Naive thymus-derived CD4-positive, alpha-beta T cell (primary cell): ENCODE measurements at places on chromosomes 6 and 20. TPM values are rescaled to one million over a fixed set of nuclear protein-coding genes. Genes with fewer than 3 reads are reported as not detected.

CLPSL1 gene
- not detected for polyA plus RNA-seq

OR2J3 gene
- not detected for polyA plus RNA-seq

NRSN2 gene
- 1.3 TPM for polyA plus RNA-seq

DHX16 gene
- polyA plus RNA-seq, result 38.3 TPM

DNA sequence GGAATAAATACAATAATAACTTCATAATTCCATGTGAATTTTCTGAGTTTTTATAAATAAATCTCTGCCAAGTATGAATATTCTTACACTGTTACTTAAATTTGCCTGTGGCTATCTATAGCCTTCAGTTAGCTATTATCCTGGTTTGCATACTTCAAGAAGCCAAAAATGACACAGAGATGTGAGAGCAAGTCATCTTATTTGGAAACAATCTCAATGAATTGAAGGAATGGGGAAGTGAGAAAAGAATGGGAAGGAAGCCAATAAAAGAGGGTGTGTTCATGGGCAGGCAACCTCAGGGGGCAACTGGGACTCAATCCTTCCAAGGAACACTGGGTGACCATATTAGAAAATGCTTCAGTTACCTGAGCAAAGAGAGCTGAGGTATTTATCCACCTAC lies 9.9 kb downstream of the HAO1 start:
- no peaks in the 10 kb centered on the region for H3K4me1 ChIP-seq
- H3K27ac ChIP-seq, result no peak overlapping the region
- H3K36me3 ChIP-seq, result no peaks in the 10 kb centered on the region
- H3K4me3 ChIP-seq, result no peak overlapping the region
- no peak for DNase-seq

DNA sequence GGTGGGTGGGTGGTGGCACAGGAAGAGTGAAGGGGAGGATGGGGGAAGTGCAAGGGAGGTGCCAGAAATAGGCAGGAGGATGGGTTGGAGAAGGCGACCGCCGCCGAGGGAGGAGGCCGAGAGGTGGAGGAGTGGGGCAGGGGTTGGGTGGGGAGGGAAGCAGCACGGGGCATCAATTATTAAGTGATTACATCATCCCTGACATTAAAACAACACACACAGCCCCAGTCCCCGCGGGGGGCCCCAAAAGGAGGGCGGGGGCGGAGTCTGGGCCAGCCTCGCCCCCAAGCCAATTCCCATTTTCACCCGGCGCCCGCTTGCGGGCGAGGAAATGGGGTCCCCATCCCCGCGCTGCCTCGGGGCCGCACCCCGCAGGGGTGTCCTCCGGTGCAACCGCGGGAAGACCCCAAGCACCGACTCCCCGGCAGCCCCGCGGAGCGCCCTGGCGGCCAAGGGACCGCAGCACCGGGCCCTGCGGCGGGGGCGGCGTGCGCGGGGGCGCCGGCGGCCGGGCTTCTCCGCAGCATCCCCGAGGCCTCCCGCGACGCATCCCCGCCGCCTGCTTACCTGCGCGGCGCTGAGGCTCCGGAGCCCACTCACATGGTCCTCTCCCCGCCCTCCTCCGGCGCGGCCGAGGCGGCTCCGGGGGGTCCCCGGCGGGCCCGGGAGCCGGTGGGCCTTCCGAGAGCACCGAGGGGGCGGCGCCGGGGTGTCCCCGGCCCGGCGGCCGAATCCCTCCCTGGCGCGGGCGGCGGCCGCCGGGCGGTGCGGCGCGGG lies 663 bp downstream of the FYN start:
- H3K27me3 ChIP-seq, result no peaks in the 10 kb centered on the region
- peaks cover 42% of the 10 kb centered on the region for H3K4me1 ChIP-seq
- peaks cover 6% of the 10 kb centered on the region for H3K36me3 ChIP-seq
- peak overlapping the region; percentile 86 for H3K27ac ChIP-seq

GRCh38 chr20:24772667-24773066 lies 176.4 kb upstream of the CST7 start:
- DNase-seq, result no peak
- H3K4me3 ChIP-seq, result no peak overlapping the region
- H3K27ac ChIP-seq, result no peak overlapping the region
- H3K4me1 ChIP-seq, result no peaks in the 10 kb centered on the region

GRCh38 chr6:170107606-170108222 lies 183.2 kb downstream of the DLL1 start:
- no peak overlapping the region for H3K4me3 ChIP-seq
- H3K27me3 ChIP-seq, result no peaks in the 10 kb centered on the region
- no peaks in the 10 kb centered on the region for H3K36me3 ChIP-seq

DNA sequence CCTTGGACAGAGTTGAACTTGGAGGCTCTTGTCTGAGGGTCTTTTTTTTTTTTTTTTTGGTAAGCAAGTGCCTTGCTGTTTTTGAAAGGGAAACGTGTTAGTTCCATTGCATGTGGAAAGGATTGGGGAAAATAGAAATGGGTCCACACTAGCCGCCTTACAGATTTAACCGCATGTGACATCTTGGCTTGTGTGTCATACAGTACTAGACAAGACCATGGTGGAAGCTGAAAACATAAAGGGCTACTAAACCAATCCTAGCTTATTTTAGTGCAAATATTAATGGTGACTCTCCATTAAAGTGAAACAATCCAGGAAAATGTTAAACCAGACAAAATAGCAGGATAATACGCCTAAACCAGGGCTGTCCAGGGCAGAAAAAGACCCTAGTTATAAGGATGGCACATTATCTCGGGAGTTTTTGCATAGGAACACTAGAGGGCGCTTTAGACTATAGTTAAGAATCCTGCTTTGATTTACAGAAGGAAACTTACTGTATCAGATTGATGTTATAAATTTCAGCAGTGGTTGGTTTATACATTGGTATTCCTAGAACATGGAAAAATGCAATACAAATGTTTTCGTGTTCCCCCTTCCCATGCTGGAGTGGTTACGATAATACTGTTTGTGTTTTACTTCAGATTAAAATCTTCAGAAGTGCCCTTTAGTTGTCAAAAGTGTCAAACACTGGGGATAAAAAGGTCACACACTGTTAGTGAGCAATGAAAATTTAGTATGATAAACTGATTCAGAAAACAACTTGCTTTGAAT lies 59.8 kb upstream of the DEK start:
- no peaks in the 10 kb centered on the region for H3K36me3 ChIP-seq
- DNase-seq, result no peak
- no peaks in the 10 kb centered on the region for H3K27me3 ChIP-seq
- H3K4me1 ChIP-seq, result no peaks in the 10 kb centered on the region
- H3K27ac ChIP-seq, result no peak overlapping the region
- H3K4me3 ChIP-seq, result no peak overlapping the region

DNA sequence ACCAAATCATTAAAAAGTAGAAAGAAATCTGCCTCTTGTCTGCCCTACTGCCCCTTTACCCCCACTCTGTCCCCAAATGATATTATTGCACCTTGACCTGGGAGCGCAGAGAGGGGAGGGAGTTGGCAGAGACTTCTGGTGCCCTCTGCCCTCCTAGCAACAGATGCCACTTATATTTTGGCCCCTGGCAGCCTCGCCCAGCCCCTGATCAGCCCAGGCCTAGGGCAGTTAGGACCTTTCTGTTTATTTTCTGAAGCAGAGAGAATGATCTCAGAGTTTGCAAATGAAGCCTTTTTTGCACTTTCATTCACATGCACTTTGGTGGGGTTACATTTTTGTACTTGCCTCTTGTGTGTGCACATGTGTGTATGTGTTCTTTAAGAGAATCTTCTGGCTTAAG lies 8.4 kb upstream of the SGK2 start:
- H3K4me1 ChIP-seq, result no peaks in the 10 kb centered on the region
- no peak overlapping the region for H3K4me3 ChIP-seq
- no peak for DNase-seq
- H3K27me3 ChIP-seq, result no peaks in the 10 kb centered on the region

DNA sequence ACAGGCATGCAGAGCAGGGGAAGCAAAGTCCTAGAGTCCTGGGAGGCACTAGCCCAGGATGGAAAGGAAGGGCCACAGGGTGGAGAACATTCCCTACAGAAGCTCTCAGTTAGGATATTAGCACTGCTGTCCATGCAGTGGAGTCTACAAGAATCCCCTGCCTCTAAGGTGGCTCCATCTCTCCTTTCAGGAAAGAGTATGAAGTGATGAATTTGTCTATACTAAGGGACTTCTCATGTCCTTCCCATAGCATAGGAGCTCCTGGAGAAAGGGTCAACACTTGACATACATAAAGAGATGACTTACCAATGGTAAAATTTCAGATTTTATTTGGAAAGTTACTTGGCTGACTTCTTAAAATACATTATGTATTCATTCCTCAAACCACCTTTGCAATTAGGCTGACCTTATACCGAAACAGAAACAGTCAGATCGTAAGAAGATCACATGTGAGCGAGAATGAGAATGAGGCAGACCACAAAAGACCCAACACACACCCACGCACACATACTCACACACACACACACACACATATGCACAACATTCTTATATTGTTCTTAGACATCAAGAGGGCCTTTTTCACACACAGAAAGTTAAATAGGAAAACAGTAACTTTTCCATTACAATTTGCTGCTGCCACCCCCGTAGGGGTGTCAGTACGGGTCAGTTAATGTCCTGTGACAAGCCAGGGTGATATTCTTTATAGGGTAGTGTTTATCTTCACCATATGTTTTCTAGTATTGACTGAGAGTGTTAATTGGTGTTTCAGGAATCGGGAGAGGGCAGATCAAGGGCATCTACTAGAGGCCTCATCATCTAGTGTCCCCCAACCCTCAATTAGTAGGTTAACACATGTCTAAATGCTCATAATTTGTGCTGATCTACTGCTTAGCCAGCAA lies 159.4 kb downstream of the FAXC start:
- no peaks in the 10 kb centered on the region for H3K36me3 ChIP-seq
- no peaks in the 10 kb centered on the region for H3K4me1 ChIP-seq
- DNase-seq, result no peak
- no peak overlapping the region for H3K27ac ChIP-seq

DNA sequence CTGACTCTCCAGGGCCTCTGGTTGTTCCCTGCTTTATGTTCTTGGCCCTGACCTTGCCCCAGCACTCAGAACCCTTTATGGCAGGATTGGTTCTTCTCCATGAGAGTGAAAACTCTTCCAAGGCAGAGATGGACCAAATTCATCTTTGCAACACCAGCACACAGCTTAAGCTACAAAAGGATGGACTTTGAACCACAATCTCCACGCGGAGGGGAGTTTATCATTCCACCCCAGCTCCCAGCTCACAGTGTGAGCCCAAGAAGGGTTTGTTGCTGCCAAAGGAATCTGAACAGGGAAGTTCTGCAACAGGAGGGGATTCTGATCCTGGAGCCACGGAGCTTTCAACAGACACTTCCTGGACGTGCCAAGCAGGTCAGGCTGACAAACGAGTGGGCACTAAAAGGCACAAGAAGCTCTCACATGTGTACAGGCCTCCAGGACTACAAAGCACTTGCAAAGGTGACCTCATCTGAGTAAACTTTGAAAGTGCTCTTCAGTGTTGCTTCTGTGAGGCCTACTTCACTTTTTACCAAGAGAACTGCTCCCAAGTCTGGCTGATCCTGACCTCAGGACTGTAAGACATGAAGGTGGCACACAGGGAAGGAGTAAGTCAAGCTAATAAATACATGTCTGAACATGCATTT lies 8.9 kb downstream of the FITM2 start:
- H3K4me3 ChIP-seq, result no peak overlapping the region
- H3K4me1 ChIP-seq, result no peaks in the 10 kb centered on the region
- no peak for DNase-seq

GRCh38 chr6:12725263-12725662 lies 8.7 kb downstream of the PHACTR1 start:
- no peaks in the 10 kb centered on the region for H3K27me3 ChIP-seq
- H3K27ac ChIP-seq, result no peak overlapping the region
- H3K36me3 ChIP-seq, result no peaks in the 10 kb centered on the region
- no peak for DNase-seq

DNA sequence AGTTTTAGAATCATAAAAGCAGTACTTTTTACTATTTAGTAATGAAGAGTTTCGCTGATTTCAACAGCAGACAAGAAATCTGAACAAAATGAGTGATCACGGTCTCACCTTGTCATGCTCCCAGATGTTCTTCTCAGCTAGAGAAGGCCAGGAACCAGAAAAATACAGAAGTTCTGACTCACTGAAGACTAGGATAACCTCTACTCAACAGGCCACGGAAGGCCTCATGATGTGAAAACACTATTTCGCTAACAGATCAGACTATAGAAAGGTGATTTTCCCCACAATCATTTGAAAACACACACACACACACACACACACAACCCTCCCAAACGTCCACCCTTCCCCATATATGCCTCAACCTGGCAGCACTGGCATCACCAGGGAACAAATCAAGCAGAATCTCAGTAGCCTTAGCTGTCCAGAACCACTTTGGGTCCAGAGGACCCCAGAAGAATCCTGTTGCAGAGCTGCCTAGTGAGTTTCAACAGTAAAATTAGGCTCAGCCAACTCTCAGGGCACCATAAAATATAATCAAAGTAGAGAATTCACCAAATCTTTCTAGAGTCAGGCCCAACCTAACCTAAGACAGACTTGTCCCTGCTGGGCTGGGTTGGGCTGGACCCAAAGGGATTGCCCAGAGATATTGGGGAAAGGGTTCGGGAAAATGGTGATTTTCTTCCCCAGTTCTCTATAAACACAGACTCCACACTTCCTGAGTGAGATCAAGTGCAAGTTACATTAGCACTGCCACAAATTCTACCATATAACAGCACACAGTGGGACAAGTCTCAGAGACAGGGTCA lies 7.9 kb downstream of the EXOC2 start:
- peaks cover 27% of the 10 kb centered on the region for H3K4me1 ChIP-seq
- no peaks in the 10 kb centered on the region for H3K36me3 ChIP-seq
- no peak overlapping the region for H3K27ac ChIP-seq

DNA sequence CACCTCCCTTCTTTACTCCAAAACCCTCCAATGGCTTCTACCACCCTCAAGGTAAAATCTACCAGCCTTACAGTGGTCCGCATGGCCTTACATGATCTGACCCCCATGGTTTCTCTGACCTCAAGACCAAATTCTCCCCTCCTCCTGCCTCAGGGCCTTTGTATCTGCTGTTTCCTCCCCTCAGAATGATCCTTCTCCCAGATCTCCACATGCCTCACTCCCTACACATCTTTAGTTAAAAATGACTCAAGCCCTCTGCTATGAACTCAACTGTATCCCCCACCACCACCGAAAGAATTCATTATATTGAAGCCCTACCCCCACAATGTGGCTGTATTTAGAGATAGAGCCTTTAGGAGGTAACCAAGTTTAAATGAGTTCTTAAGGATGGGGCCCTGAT lies 4.1 kb downstream of the SLC23A2 start:
- H3K4me3 ChIP-seq, result no peak overlapping the region
- DNase-seq, result no peak
- H3K27ac ChIP-seq, result no peak overlapping the region
- peaks cover 14% of the 10 kb centered on the region for H3K4me1 ChIP-seq
- peaks cover 5% of the 10 kb centered on the region for H3K36me3 ChIP-seq

GRCh38 chr6:6926856-6927255 lies 180.9 kb upstream of the RREB1 start:
- H3K36me3 ChIP-seq, result no peaks in the 10 kb centered on the region
- H3K4me3 ChIP-seq, result no peak overlapping the region
- no peaks in the 10 kb centered on the region for H3K27me3 ChIP-seq

- no peak overlapping the region for H3K4me3 ChIP-seq
- DNase-seq, result no peak
- no peaks in the 10 kb centered on the region for H3K27me3 ChIP-seq
- H3K27ac ChIP-seq, result no peak overlapping the region
Measured at GRCh38 chr20:33348136-33348937, 53.0 kb downstream of the CDK5RAP1 start.
